ENCODE measurements at places on chromosomes 7 and 10.

DNA sequence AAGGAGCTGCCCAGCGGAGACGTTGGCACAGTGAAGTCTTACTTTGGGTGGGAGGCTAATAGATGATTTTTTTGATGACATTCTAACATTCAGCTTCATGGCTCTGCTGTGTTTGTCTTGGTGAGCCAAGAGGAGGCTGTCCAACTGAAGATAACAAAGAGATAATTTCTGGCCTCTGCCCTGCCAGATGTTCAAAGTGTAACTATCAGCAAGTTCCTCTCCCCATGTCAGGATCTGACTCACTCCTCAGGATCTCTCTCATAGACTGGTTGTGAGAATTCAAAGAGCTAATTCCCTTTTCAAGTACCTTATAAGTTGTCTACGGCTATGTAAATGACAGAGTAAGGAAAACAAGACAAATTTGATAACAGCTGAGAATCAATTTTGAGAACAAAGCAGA is 1340.9 kb downstream of the XPNPEP1 start:
- no peak for DNase-seq

- no peak for DNase-seq
Measured at GRCh38 chr7:36775061-36775620, 50.8 kb upstream of the AOAH start.

GRCh38 chr7:14381306-14381705 is 391.8 kb upstream of the ETV1 start:
- DNase-seq: peak; percentile 41

DNA sequence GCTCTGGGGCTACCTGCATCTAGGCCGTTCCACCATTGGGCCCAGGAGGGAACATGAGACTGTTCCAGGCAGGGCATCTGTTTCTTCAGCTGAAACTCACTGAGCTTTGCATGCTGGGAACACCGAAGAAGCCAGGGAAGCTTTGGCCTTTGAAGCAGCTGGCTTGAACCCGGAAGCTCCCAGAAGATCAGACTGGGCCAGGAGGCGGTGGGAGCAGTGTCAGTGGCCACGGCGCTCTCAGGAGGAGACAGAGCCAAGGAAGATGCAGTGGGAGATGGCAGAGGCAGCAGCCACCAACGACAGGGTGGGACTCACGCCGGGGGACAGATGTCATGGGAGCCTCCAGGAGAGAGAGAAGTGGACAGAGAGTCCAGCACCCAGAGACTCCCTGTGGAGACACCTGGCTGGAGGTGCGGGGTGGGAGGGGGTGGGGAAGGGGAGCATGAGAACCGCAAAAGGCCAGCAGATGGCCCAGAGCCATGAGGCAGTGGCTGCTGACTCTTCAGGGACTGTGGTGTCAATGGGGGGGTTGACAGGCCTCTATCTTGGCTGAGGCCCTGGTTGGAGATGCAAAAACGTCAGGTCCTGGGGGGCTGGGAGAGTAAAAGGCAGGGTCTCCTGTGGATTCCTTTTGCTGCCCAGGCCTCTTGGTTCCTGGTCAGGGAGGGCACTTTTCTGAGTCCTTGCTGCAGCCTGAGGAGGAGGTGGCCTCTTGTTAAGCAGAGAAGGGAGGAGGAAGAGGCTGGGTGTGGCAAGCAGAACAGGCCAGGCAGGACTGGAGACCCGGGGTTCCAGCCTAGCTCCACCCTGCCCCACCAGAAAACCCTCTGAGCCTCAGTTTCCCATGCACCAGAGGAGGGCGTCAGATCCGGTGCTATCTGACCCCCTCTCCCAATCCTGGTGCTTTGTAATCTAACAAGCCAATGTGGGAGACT is 6.3 kb upstream of the AQP1 start:
- DNase-seq: no peak
